ENCODE measurements at places on chromosomes 13 and 19.

- DNase-seq: no peak
These were observed 5.6 kb downstream of the SMG9 start for GRCh38 chr19:43749152-43749551.

GRCh38 chr13:47474839-47475238, 526.2 kb downstream of the SUCLA2 start:
- no peak for DNase-seq

DNA sequence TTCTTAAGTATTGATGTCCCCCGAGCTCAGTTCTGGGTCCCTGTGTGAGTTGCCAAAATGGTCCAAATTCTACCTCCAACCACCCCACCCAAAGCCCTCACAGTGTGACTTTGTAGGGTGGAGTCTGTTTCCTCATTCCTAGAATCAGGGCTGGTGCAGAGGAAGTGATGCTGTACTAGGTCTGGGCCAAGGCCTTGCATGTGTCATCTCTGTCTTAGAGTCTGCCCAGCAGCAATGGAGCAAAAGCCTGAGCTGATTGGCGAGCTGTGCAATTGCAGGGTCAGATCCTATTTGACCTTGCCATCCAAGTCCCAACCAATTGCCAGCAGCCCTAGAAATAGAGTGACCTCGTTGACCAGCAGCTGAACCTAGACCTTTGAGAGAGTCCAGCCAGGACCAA, 97.0 kb upstream of the ANKRD10 start:
- no peak for DNase-seq

DNA sequence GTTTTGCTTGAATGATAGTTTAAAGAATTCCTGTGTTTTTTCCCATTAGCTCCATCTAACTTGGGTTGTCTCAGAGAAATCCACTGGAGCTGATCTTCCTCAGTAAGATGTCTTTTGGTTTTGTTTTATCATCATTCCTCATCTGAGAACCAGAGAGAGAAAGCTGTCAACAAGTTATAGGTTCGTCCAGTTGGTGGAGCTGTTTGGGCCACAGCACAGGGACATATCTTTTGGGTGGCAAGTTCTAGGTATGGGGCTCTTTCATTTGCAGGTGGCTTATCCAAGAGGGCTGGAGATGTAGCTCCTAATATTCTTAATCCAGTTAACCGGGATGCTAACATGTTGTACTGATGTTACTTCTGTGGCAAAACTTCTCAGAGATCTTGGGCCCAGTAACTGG, 174.2 kb downstream of the KCNRG start:
- DNase-seq: no peak

DNA sequence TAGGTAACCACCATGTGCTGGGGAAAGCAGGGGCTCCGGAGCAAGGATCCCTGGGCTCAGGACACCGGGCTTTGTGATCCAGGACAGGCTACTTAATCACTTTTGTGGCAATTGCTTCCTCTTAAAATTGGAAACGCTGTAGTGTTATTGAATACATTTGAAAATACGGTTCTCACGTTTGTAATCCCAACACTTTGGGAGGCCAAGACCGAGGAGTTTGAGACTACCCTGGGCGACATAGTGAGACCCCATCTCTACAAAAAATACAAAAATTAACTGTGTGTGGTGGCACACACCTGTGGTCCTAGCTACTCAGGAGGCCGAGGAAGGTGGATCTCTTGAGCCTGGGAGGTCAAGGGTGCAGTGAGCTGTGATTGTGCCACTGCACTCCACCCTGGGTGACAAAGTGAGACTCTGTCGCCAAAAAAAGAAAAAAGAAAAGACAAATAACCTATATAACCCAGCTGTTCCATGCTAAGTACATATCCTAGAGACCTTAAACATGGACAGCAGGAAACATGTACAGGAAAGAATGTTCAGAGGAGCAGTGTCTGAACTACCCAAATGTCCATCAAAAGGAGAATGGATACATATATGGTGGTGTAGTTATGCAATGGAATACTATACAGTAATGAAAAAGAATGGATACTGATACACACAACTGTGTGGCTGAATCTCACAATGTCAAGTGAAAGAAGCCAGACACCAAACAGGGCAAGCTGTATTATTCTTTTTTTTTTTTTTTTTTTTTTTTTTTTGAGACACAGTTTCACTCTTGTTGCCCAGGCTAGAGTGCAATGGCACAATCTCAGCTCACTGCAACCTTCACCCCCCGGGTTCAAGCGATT, 622 bp upstream of the PRODH2 start:
- DNase-seq: no peak

DNA sequence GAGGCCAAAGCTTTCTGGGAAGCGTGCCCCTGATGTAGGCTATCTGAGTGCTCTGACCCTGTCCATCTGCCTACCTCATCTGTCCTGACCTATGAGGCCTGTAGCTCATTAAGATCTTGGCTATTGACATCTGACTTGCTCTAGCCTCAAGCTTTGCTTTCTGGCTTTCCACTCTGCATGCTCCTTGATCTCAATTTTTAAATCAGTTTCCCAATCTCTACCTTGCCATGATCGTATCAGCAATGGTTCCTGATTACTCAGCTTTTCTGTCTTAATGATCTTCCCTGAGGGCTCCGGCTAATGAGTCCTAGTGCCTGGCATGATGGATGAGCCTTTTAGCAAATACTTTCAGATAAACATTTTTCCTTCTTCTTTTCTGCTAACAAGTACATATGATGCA, 262.0 kb downstream of the NDFIP2 start:
- DNase-seq: no peak

DNA sequence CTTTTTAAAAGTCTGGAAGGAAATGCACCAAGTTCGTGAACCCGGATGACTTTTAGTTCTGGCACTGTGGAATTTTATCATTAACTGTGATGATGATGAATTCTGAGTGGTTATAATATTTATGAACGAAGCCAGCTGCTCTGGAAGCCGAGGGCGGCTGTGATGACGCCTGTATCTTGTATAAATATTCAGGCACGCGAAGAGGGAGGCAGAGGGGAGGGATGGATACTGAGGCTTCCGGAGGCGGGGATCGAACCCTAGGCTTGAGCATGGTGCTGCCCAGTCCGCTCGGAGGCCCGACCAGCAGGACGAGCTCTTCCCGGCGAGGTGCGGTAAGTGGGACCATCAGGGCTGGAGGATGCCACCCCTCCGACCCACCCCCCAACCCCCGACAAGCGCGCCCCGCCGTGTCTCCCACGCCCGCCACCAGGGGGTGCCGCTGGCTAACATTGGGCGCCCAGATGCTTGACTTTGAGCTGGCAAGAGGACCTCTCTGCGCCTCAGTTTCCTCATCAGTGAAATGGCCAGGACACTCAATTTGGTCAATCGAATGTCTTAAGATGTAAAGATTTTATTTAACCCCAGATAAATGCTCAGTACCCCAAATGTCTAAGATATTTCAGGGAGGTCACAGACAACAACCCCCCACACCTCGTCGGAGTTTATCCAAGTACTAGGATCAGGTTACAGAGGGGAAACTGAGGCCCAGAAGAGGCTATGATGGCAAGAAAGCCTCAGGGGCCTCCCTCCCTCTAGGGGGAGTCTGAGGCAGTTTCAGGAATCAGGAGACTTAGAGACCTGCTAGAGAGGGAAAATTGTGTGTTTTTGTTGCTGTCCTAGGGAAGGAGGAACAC, 4.5 kb upstream of the RAB3A start:
- no peak for DNase-seq

GRCh38 chr19:35592226-35592625, 6.3 kb downstream of the PMIS2 start:
- peak; percentile 7 for DNase-seq

DNA sequence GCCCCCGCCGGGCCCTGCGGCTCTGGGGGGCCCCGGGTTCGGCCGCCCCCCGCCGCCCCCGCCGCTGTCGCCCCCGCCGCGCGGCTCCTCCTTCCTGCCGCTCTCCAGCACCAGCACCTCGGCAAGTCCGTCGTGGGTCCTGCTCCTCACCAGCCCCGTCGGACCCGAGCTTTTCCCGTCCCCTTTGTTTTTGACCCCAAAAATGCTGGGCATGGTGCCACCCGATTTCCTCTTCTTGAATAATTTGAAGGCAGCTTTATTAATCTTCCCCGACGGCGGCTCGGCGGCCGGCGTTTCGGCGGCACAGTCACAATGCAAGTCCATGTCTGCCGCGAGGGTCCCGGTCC, 945 bp downstream of the AMER2 start:
- DNase-seq: no peak

DNA sequence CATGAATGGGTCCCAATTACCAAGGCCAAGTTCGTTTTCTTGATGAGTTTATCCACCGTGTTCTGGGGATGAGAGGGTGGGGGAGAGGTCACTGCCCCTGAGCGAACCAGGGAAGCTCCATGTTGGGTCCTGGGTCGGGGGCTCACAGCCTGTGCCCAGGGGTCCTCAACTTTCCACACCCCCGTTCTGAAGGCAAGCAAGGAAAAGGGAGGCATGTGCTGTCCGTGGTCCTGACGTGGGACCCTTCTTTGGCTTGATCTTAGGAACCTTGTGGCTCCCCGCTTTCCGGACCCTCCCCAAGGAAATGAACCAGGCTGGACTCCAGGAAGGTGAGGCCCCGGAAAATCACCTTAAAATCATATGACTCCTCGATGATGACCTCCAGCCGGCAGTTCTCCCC, 18.2 kb upstream of the MEIS3 start:
- DNase-seq: no peak

DNA sequence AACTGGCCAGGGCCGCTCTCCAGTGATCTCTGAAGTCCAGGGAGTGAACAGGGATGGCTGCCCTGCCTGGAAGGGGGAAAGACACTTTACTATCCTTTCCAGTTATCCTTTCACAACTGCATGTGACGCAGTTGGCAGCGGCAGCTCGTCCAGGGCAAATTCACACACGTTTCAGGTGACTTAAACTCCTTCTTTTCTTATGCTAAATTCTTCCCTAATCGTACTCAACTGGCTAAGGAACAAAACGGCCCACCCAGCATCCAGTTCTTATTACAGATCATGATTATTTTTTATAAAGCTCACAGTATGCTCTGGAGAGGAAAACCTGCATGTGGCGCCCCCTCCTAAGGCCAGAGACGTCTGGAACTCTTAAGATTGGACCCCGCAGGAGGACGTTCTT, 767.1 kb downstream of the UQCRFS1 start:
- DNase-seq: no peak

DNA sequence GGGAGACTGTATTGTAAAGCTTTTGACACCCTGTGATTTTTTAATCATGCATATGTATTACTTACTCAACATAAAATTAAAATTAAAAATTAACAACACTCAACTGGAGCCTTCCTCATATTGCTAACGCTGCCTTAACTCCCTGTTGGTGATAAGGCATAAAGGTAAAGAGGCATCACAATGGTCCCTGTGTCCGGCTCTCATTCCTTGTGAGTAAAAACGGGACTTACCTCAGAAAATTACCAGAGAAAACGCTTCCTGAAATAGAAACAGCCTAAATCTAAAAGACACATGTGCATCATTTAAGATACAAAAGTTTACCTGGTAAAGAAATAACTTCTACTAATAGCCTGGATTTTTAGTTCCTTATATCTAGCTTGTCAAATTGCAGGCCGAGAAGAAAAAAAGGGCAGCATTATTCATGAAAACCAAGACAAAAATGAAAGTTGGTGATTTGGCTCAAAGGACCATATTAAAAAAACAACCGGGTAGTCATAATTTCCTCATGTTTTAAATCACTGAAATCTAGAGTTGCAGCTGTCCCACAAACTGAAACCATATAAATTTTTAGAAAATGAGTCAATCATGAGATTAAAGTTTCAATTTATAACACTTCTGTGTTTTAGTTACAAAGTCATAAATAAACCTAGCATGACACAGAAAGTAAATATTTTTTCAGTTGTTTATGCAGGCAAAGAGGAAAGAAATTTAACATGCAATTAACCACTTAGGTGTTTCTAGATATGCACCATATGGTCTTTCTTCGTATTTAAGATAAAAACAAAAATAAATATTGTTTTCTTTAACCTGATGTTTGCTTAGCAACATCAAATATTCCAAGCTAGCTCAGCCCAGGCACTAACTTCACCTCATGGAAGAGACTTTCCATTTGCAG, 94.7 kb downstream of the MIPEP start:
- no peak for DNase-seq

GRCh38 chr19:32674153-32674930, 638 bp downstream of the ANKRD27 start:
- DNase-seq: no peak

DNA sequence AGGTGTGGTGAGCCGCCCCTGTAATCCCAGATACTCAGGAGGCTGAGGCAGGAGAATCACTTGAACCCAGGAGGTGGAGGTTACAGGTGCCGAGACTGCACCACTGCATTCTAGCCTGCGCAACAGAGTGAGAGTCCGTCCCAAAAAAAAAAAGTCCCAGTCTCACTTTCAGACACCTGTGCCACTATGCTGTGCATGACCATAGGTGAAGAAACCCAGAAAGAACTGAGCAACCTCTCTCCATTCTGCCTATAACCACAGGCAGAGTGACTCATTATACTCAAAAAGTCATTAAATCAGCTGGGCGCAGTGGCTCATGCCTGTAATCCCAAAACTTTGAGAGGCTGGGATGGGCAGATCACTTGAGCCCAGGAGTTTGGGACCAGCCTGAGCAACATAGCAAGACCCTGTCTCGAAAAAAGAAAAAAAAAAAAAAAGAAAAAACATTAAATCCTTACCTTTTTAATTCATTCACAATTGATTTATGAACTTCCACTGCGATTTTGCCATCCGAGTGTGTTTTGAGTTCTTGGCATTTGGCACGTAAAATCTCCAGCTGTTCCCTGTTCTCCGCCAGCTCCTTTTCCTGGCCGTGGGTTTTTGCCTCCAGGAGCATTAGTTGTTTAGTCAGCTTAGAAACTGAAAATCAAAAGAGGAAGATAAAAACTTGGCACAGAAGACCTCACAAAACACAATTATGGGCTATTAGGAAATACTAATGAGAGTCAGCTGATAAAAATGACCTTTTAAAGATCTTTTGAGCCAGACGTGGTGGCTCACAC, 45.5 kb upstream of the SLC7A9 start:
- no peak for DNase-seq

DNA sequence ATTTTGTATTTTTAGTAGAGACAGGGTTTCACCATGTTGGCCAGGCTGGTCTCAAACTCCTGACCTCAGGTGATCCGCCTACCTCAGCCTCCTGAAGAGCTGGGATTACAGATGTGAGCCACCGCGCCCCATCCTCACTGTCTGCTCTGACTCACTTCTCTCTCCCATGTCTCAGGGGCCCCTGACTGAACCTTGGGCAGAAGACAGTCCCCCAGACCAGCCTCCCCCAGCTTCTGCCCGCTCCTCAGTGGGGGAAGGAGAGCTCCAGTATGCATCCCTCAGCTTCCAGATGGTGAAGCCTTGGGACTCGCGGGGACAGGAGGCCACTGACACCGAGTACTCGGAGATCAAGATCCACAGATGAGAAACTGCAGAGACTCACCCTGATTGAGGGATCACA, 5.0 kb downstream of the SIGLEC9 start:
- no peak for DNase-seq

- peak; percentile 17 for DNase-seq
These were observed at the start of the genes OR7A5 and OR7C1 for GRCh38 chr19:14835011-14835410. Gene OR7A5 (minus strand): TSS chr19:14835185. CDS start chr19:14828241, 6,944 bp downstream. Gene OR7C1 (minus strand): TSS chr19:14835185. CDS start chr19:14800136, 35,049 bp downstream.

- DNase-seq: no peak
These were observed 3.5 kb upstream of the C19orf85 start for GRCh38 chr19:55468054-55468393.

DNA sequence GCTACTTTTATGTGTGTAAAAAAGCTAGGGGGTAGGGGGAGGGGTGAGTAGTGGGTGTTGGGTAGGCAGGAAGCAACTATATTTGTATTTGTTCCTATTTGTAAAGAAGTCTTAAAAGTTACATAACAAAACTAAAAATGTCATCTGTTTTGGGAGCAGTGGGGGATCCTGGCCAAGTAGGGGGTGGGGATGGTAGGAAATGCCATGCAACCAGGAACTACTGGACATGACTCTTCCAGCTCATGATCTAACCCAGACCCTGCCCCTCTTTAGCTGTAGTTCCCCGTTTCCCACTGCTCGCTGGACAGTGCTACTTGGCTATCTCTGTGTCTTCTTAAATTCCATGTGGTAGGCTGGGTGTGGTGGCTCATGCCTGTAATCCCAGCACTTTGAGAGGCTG, 3.2 kb downstream of the GTF3A start:
- no peak for DNase-seq
